Ammon's horn (tissue), 1 donor: ENCODE measurements at places on chromosomes 6 and 20.

DNA sequence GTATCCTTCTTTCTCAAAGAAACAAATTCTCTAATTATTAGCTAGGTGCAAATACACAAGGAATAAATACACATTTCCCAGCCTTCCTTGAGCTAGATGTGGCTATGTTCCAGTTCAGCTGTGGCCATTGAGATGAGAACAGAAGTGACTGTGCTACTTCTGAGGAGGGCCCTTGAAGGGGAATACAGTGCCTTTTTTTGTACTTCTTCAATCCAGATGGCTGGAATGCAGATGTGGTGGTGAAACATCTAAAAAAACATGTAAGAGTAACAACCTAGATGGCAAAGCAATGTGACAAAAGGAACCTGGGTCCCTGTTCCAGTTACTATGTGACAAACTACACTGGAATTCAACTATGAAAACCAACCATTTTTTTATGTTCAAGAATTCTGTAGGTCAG lies 115.4 kb upstream of the DST start:
- peak; percentile 60 for DNase-seq

DNA sequence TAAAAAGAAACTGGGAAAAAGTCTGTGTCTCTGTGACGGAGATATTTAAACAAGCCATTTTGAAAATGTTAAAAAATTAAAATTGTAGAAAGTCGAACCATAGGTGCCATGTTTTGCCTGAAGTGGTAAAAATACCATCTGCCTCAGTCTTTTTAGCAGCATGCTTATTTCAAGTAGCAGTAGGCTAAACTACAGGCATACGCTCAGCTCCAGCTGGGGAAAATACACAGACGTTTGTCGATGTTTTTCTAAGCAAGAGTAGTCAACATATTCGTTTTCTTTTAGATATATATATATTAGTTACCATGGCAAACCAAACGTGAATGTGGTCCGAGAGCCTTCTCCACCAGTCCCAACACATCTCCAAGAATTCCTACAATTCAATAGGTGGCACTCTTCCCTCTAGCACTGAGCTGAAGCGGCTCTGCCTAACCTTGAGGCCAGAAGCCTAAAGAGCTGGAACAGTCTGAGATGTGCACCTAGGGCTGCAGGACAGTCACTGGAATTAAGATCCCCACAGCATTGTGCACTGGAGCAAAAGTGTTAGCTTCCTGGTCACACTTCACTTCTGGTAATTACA lies 70.2 kb upstream of the BEND3 start:
- peak; percentile 63 for DNase-seq

- DNase-seq: no peak
These were observed 1.3 kb upstream of the CST9L start for GRCh38 chr20:23569570-23569969.

DNA sequence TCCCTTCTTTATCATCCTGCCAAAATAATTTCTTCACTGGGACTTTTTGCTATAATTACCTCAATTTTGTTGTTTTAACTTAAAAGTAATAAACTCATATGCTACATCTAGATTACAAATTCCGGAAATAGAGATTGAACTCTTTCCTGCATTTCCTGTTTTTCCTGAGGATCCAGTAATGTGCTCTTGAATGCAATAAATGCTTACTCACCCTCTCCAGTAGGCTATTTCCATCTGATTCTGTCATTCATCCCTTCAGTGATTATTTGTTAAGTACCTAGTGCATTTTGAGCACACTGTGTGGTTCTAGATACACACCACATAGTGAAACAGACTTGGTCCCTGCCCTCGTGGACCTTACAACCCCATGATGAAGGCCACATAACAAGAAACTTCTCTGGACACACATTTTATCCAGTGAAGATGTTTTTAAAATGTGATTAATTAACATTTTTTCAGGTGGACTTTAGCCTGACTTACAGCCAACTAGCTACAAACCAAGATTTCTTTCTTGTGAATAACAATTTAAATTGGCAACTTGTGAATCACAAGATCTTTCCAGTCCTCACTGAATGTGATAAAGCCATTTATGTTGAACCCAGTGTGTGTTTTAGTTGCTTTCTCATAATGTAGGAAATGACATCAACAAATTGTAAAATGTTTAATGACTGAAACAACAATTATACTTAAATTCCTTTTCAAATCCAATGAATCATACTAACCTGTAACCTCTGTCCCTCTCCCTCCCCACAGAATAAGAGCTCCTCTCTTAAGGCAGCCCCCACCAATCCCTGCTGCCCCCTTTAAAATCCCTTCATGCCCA lies 272.3 kb downstream of the KHDC1L start:
- no peak for DNase-seq

DNA sequence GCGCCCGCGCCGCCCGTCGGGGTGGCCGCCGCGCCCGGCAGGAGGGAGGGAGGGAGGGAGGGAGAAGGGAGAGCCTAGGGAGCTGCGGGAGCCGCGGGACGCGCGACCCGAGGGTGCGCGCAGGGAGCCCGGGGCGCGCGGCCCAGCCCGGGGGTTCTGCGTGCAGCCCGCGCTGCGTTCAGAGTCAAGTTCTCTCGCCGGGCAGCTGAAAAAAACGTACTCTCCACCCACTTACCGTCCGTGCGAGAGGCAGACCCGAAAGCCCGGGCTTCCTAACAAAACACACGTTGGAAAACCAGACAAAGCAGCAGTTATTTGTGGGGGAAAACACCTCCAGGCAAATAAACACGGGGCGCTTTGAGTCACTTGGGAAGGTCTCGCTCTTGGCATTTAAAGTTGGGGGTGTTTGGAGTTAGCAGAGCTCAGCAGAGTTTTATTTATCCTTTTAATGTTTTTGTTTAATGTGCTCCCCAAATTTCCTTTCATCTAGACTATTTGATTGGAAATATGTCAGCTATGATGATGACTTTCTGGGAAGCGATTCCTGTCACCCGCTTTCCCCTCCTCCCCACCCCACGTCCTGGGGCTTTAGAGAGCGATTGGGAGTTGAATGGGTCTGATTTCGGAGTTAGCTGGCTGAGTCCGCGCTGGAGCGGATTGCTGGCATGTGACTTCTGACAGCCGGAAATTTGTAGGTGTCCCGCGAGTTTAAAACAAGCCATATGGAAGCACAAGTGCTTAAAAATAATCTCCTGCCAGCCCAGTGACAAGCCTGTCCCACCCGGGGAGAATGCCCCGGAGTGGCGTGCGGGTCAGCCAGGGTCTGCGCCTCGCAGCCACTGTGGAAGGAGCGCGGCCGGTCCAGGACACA lies 1.1 kb downstream of the ESR1 start:
- no peak for DNase-seq

- DNase-seq: no peak
These were observed 1186.2 kb upstream of the CITED2 start for GRCh38 chr6:140560671-140561070.

GRCh38 chr6:90078513-90079289 lies 184.4 kb downstream of the GJA10 start:
- DNase-seq: no peak

GRCh38 chr6:153947808-153948447 lies 91.1 kb upstream of the OPRM1 start:
- DNase-seq: peak; percentile 18

DNA sequence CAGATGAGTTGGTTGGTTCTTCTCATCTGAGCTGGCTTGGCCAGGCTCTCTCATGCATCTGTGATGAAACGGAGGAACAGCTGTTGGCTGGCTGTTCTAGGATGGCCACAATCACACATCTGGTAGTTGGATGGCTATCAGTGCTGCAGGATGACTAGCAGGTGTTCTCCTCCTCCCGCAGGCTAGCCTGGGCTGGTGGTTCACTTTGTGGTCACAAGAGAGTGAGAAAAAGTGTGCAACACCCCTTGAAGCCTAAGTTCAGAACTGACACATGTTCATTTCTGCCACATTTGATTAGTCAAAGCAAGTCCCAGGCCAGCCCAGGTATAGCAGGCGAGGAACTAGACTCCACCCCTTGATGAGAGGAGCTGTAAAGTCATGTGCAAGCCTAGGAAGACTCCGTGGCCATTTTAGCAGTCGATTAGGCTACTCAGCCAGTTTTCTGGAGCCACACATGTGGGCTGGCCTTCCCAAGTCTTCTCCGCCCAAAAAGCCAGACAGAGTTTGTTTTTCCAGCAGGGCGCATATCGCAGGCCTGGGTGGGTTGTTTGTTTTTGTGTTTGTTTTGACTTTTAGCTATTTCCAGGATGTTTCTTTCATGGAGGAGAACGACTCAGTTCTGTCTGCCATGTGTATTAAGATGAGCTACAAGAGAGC lies 120.8 kb downstream of the ISM1 start:
- DNase-seq: no peak

DNA sequence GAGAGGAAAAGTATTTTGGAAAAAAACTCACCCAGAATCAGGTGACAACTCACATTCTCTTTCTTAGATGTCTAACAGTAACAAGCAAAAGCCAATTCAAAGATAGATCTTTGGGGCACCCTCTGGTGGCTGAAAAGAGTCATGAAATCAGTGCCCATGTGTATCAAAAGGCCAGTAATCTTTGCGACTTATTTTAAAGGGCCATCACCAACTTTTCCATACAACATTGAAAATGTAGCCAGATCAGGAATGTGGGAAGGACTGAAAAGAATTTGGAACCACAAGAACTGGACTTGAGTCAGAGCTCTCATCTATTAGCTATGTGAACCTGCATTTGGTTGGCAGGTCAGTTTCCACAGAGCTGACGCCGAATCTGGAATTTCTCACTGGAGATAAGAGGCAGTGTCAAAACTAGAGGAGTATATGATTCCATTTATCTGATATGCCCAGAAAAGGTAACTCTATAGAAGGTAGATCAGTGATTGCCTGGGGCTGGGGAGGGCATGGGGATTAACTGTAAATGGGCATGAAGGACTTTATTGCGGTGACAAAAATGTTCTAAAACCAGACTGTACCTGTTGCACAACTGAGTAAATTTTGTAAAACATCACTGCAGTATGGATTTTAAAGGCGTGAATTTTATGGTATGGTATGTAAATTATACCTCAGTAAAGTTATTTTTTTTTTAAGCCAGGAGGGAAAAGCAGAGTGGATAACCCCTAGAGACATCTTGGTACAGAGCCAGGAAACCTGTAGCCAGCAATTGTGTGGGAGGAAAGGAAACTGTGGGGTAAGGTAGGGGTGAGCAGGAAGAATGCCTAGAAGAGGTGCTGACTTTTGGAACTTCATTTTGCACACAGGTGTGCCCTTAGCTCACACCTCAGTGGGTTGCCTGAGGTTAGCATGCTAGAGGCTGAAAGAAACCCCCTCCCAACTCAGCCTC lies 117.1 kb upstream of the ASF1A start:
- DNase-seq: peak; percentile 83

- DNase-seq: no peak
These were observed 84.0 kb downstream of the RCAN2 start for GRCh38 chr6:46407246-46407645.

DNA sequence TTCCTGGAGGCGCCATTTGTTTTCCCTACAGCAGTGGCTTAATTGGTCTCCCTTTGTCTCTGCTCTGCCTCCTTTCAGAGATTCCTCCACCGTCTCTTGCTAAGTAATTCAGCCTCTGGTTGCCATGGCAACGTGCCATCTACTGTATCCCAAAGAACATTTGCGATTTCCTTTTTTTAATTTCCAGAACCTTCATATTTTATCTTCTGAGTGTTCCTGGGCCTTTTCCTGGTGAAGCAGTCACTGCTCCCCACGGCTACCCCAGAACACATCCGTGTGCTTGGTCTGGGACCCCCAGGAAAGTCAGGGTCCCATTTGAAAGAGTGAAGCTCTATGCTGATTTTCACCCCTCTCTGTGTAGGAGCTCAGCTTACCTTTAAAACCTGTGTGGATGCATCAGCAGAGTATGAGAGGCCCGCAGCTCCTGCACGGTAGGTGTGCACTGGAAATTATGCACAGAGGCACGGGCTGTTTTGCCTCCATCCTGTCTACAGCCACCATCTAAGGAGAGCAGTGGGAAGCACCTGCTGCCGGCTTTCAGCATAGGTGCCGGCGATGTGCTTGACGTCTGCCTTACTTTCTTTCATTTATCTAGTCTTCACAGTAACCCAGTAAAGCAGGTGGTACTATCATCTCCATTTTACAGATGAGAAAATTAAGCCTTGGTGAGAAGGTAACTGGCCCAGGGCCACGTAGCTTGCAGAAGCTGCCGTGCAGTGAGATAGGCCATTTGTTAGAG lies 122.8 kb downstream of the SYCP2 start:
- peak; percentile 48 for DNase-seq

DNA sequence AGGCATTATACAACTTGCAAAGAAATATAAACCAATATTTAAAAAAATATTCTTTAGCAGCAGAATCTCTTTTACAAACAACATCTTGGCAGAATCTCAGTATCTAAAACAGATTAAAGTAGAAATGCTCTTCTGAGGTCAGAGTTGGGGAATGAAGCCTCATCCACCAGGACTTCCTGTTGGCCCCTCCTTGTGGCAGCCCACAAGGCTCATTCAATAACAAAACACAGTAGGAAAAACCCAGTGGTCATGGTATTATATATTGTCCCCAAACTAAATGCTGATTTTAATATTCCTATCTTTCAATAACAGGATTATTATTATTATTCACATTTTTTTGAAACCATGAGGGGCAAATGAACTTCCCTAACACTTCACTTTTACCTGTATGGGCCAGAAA lies 368.6 kb downstream of the BTBD9 start:
- no peak for DNase-seq

DNA sequence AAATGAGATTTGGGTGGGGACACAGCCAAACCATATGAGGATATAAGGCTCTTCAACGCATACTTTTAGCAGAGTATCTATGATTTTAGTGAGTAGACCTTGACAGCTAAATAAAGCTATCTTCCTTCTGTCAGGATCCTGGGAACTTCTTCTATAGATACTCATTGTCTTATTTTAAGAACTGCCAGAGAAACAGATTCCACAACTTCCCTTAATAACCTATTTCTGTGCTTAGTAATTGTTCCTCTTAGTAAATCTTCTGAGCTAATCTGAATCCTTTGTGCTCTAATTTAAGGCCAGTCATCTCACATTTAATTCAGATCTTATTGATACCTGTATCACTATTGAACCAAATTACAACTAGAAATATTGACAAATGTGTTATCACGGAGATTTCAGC lies 64.0 kb upstream of the CEP85L start:
- DNase-seq: no peak

GRCh38 chr6:36523936-36524499 lies 23.3 kb downstream of the STK38 start:
- DNase-seq: no peak

- no peak for DNase-seq
These were observed 63.4 kb downstream of the RREB1 start for GRCh38 chr6:7171119-7171518.
